Cardiac muscle cell (in vitro differentiated cells and primary cell): ENCODE measurements at places on chromosomes 1 and 21. TPM values are rescaled to one million over a fixed set of nuclear protein-coding genes. Genes with fewer than 3 reads are reported as not detected.
A peak's percentile ranks its signal among the peaks of the same experiment; 100 is the strongest.

The PAQR6 gene
- 34.5 and 35.7 TPM in 2 replicates for total RNA-seq

The PRKCZ gene
- total RNA-seq = 46.8 and 50.9 TPM in 2 replicates

The EFNA1 gene
- 39.1 and 43.1 TPM in 2 replicates for total RNA-seq

The PNRC2 gene
- total RNA-seq = 77.1 and 87.9 TPM in 2 replicates

The PTPRF gene
- 33.9 and 72.8 TPM in 2 replicates for total RNA-seq

The DYRK3 gene
- total RNA-seq = 14.1 and 21.2 TPM in 2 replicates

The NAV1 gene
- 113 and 151 TPM in 2 replicates for total RNA-seq

The FNDC5 gene
- 34.2 and 40.7 TPM in 2 replicates for total RNA-seq

The TGFB2 gene
- total RNA-seq = 107 and 171 TPM in 2 replicates

- no peak for DNase-seq
Measured at GRCh38 chr1:25669781-25670567, 53.4 kb downstream of the MAN1C1 start.

GRCh38 chr1:57848406-57848805 is 424.5 kb upstream of the DAB1 start:
- DNase-seq = no peak

DNA sequence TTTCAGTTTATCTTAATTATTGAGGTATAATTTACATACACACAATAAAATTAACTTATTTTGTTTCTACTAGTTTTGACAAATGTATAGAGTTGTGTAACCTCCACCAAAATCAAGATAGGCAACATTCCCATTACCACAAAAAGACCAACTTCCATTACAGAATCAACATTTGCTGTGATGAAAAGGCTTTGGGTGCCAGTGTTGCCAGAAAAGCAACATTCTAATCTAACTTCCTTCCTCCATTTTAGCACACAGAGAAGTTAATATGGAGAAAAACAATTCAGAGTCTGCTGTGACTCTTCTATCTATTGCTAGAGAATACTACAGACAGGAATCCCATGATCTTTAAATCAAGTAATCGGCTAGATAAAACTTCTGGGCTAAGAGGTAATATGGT is 245.3 kb downstream of the RERE start:
- DNase-seq = peak; percentile 75

DNA sequence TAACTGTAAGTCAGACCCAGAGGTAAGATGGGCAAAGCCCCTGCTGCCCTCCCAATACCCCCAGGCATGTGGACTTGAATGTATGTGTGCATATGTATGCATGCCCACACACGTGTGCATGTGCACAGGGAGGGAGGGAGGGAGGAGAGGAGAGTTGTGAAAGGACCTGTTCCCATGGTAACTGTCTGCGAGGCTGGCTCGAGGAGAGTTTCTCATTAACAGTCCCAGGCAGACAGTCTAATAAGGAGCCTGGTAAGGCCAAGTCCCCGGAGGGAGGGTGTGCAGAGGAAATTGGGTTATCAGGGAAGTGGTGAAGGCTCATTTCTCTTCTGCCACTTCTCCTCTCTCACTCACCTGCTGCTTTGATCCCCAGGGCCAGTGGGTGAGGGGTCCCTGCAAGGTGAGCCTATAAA is 74.9 kb downstream of the NFASC start:
- peak; percentile 15 for DNase-seq

DNA sequence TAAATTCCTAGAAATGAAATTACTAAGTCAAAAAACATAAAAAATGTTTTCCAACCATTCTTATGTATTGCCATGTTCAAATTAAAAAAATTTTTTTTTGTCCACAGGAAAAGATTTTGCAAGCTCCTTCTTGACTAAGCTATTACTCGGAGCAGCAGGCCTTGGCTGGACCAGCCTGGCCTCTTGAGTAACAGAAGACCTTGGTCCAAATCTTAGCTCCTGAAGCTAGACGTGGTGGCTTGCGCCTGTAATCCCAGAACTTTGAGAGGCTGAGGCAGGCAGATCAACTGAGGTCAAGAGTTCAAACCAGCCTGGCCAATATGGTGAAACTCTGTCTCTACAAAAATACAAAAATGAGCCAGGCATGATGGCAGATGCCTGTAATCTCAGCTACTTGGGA is 77.6 kb downstream of the CLSTN1 start:
- no peak for DNase-seq

DNA sequence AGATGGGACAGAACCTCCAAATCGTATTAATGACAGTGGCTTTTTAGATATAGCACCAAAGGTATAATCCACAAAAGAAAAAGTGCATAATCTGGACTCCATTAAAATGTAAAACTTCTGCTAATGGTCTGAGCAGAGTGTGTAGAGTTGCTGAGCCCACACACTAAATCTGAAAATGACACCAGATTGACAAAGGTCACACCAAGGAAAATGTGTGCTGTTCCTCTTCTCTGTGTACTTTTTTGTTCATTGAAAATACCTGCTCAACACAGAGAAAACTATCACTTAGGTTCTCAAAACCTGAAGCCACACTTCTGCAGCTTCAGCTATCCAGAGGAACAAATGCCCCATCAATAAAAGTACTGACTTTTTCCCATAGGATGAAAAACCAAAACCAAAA is 146.2 kb downstream of the AK5 start:
- no peak for DNase-seq

- no peak for DNase-seq
Measured at GRCh38 chr1:56868761-56869160, 14.2 kb downstream of the C8A start.

DNA sequence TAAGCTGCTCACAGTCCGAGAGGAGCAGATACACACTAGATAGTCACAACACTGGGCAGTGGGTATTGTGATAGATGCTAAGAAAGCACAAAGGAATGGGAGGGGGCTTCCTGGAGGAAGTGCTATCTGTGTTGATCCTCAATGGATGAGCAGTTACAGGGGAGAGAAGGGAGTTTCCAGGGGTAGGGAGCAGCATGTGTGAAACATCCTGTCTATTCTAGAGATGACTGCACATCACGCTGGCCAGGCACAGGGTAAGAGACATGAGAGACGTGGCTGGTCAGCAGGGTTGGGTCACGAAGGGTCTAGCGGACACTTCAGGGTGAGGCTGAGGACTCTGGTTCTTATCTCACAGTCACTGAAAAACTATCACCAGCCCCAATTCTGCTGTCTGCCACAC is 235.2 kb downstream of the TRABD2B start:
- DNase-seq = no peak

GRCh38 chr1:91741301-91741700 is 144.7 kb downstream of the TGFBR3 start:
- DNase-seq = no peak

- DNase-seq = peak; percentile 69
Measured at GRCh38 chr1:35876988-35877387, 6.0 kb upstream of the AGO1 start.

DNA sequence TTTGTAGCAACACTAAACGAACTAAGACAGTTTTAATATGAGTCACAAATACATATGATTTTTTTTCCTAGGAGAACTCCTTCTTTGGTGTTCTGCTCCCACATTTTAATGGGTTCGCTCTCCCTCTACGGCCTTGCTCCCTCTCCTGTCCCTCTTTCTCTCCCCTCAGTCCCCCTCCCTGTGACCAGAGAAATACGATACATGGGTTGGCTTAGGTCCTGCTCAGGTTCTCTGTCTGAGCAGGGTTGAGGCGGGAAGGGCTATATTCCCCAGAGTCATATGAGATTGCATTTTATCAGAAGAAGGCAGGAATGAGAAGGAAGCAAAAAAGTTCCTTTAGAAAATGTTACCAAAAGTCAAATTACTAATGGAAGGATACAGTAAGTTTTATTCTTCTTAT is 44.6 kb downstream of the UBE2U start:
- no peak for DNase-seq

DNA sequence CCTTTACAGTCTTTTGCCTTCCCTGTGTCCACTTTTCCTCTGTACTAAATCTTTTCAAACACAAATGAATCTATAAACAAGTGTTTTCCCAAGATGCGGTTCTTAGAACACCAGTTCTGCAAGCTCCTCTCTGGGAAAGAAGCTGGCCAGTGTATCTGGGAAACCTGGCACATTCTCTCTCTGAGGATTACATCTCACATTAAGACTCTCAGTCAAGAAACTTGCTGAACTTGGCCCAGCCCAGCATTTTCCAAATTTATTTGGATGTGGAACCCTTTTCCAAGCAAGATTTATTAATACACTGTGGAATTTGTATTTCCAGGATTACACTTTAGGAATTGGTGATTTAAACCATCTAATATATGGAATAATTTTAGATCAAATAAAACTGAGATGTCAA is 105.7 kb downstream of the ZNF281 start:
- no peak for DNase-seq

DNA sequence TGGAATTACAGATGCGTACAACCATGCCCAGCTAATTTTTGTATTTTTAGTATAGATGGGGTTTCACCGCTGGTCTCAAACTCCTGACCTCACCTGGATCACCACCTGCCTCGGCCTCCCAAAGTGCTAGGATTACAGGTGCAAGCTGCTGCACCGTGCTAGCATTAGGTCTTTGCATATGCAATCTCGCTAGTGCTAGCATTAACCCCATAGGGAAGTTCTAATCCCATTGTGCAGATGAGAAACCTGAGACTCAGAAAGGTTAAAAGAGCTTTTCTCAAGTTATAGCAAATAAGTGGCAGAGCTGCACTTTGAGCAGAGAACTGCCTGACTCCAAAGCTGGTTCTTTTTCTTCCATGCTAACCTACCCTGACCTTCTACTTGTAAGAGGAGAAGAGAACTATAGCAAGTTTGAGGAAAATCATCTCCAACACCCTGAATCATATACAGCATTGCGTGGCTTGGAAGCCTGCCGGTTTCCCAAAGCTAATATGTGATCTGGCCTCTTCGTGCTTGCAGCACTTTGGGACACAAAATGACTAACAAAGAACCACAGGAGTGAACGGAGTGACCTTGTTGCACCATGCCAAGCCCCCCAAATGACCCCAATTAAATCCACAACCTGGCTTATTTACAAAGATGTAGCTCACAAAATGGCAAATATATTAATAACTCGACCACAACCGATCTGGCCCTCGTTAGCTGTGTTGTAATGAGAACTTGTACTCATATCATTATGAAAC is 185.1 kb downstream of the TM2D1 start:
- DNase-seq = no peak

GRCh38 chr1:98044766-98045165 is 123.9 kb upstream of the DPYD start:
- no peak for DNase-seq

DNA sequence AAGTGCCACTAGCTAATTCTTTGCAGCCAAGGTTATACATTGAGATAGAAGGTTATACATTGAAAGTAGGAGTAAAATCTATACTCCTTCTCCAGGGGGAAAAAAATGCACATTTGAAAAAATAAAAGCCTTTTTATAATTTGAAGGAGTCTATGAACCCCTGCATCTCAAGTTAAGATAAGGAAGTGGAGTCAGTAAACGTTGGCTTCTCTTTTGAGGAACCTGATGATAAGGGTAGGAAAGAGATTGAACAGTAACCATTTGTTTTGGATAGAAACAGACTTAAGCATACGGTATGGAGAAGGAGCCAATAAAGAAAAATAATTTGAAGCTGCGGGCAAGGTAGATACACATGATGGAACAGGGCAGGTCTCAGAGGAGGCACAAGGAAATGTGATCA is 64.1 kb downstream of the RPAP2 start:
- no peak for DNase-seq

DNA sequence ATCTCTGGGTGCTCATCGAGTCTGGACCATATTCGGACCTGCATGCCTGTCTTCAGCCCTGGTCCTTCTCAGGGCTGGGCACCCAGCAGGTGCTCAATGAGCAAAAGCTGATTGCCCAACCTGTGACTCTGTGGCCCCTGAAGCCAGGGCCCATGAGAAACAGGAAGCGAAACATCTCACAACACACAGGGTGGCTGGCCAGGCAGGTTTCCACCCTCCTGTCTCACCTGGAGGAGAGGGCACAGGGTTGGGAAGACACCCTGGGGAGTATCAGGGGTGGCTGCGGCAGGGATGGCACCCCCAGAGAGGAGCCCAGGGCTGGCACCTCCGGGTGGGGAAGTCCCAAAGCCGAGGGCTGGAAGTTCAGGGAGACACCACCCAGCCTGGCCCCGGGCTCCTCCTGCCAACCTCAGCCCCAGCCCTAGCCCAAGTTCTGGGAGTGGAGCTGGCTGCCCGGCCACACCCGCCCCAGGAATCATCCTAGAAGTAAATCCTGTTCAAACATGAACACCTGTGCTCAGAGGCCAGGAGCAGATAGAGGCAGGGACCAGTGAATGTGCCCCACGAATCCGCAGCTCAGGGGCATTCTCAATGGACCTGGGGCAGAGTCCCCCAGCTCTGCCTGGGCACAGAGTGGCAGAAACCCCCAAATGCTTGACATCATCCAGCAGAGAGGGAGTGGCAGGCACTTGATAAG is 54.6 kb downstream of the RAP1GAP start:
- DNase-seq = no peak

- no peak for DNase-seq
Measured at GRCh38 chr1:154944401-154945159, 8.1 kb upstream of the PMVK start.

DNA sequence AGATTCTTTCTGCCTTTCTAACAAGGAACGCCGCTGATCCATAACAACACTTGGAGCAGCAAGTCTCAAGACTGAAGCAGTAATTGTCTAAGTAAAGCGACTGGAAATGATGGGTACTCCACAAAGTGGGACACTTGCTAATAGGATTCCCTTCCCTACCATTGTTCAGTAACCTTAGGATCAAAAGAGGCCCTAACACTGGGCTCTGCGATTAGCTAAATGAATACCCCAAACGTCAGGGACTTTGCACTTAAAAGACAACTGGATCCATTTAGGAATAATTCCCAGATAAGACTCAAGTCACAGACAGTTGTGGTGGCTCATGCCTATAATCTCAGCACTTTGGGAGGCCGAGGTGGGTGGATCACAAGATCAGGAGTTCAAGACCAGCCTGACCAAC is 221.9 kb upstream of the FGGY start:
- DNase-seq = no peak

DNA sequence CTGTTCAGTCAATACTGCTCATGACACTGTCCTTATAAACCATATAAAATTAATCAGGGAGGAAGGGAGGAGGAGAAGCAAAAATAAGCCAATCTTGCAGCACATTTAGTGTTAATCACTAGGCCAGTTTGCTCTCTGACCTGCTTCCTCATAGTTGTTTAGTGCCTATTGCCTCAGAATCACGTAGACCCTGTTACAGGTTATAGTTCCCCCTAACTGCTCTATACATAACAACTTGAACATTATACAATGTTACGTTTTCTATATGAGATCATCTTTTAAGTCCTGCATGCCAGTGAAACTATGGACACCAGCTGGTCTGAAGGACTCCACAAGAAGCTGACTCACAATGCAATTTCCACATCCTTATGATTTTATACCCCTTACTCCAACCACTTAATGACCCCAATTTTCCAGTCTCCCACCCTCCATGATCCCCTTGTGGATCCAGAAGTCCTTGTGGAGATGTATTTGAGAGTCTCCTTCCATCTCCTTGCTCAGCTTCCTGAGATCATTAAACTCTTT is 34.9 kb upstream of the TACSTD2 start:
- DNase-seq = no peak

GRCh38 chr1:107559881-107560280 is 405.1 kb downstream of the VAV3 start:
- DNase-seq = no peak
